ENCODE measurements at places on chromosomes 7 and 10. TPM values are rescaled to one million over a fixed set of nuclear protein-coding genes. Genes with fewer than 3 reads are reported as not detected.

Gene ZNF37A
- total RNA-seq: 7.5 TPM

Gene TMEM60
- 11.4 TPM for total RNA-seq

Gene HGF
- total RNA-seq: 0.39 TPM

Gene EPHA1
- total RNA-seq: 40.8 TPM

Gene ABCC2
- 3.9 TPM for total RNA-seq

Gene GIMAP2
- not detected for total RNA-seq

Gene SEMA4G
- 0.79 TPM for total RNA-seq

Gene DUSP5
- total RNA-seq: 4.4 TPM

Gene PGAM2
- total RNA-seq: not detected

Gene TAS2R4
- 4.3 TPM for total RNA-seq

Gene GIMAP4
- not detected for total RNA-seq

Gene CALD1
- total RNA-seq: 316 TPM

Gene IL15RA
- total RNA-seq: not detected

Gene RBP4
- total RNA-seq: 0.79 TPM

Gene NXPH1
- not detected for total RNA-seq

Gene ANXA8L1
- 465 TPM for total RNA-seq

Gene FXYD4
- not detected for total RNA-seq

Gene ZNF727
- total RNA-seq: 1.6 TPM

Gene SP8
- not detected for total RNA-seq

Gene UCN3
- not detected for total RNA-seq

Gene METTL27
- 8.2 TPM for total RNA-seq

Gene FAM237B
- not detected for total RNA-seq

Gene CHST15
- 4.7 TPM for total RNA-seq

Gene PRPS1L1
- total RNA-seq: not detected

Gene SKAP2
- total RNA-seq: 8.6 TPM

Gene NPM3
- total RNA-seq: 52.2 TPM

Gene HSPA14
- 11.3 TPM for total RNA-seq

Gene NUDT13
- total RNA-seq: 5.1 TPM

Gene ADRB1
- not detected for total RNA-seq

Gene GGCT
- total RNA-seq: 16.5 TPM

Gene GIMAP1
- not detected for total RNA-seq

Gene SPOCK2
- 0.39 TPM for total RNA-seq

Gene CRYGN
- not detected for total RNA-seq

Gene HOXA11
- total RNA-seq: not detected

Gene APBB1IP
- 2.4 TPM for total RNA-seq

Gene SPDYE3
- not detected for total RNA-seq

Gene DOCK1
- total RNA-seq: 124 TPM

Gene IGF2BP3
- total RNA-seq: 93.9 TPM

Gene CUEDC2
- 25.9 TPM for total RNA-seq

Gene POLR2J3
- total RNA-seq: 60.4 TPM

Gene SPDYE18
- not detected for total RNA-seq

Gene GPR15LG
- not detected for total RNA-seq

Gene SPDYE6
- total RNA-seq: not detected

Gene ENTPD1
- not detected for total RNA-seq

All from placental epithelial cell (primary cell).